ENCODE measurements at places on chromosomes 3 and 15.

DNA sequence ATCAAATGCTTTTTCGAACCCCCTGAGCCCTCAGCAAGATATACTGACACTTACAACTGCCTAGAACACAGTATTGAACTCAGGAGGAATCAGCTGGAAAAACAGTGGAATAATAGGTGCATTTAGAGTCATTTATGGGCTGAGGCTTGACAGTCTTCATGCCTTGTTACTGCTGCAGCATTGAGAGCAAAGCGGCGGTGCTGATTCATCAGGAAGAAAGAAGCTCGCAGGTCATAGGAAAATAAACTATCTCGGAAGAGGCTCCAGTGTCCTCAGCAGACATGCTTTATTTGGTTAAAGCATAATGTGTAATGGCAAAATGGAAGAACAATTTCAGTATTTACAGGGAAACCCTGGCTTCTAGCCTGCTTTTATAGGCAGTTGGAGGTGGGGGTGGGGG lies 30.1 kb upstream of the NEO1 start:
- no peak for DNase-seq

DNA sequence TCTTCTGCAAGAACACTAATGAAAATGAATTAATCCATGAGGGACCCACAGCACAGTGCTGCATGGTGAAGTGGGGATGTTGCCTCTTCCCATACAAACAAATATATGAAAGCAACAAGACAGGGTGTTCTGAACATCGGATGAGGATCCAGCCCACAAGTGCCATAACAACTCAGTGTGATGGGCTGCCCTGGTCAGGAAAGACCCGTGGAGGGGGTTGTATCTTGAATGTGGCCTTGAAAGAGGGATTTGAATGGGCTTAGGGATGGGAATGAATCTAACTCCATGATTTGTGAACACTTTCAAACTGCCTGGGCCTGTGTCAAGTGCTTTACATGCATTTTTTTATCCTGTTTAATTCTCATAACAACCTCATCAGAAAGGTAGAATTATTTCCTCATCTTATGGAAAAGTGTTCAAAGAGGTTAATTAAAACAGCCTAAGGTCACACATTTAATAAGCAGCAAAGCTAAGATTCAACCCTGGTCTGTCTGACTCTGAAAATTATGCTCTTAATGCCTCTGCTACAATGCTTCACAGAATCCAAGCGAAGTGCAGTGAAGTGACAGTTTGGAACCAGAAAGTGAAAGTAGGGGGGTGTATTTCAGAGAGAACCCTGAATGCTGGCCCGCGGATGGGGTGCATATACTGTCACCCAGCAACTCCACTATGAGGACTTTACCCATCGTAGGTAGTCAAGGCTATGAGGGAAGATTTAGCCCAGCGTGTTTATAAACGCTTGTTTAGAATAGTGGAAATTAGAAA lies 65.6 kb upstream of the HEG1 start:
- no peak for DNase-seq

DNA sequence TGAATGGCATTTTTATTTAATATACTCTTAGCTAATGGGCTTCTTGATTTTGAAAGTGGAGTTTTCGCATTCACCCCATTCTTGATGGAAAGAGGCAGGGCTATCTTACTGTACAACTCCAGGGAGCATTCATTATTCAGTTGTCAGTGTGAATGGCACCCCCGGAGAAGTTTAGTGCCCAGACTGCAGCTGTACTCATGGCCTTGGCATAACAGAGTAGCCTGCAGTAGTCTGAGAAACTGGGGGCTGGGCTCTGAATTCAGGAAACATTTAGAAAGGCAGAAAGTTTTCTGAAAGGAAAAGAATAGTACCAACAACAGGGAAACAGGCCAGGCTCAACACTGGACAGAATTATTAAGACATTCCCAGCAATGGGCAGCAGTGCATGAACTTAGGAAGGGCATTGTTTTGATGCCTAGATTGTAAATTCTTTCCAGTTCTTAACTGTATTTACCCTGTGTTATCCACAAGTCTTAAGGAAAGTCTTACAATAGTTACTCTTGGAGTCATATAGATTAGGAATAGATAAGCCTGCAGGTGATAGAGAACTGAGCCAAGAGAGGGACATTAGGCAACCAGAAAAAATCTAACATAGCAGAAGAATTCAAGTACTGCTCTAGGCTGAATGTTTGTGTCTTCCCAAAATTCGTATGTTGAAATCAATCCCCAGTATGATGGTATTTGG lies 44.4 kb downstream of the TIPARP start:
- no peak for DNase-seq

- no peak for DNase-seq
Observed at GRCh38 chr3:184685055-184685454, 26.8 kb downstream of the MAGEF1 start.

- DNase-seq: no peak
Observed at GRCh38 chr15:74954515-74954914, 2.1 kb downstream of the RPP25 start.

DNA sequence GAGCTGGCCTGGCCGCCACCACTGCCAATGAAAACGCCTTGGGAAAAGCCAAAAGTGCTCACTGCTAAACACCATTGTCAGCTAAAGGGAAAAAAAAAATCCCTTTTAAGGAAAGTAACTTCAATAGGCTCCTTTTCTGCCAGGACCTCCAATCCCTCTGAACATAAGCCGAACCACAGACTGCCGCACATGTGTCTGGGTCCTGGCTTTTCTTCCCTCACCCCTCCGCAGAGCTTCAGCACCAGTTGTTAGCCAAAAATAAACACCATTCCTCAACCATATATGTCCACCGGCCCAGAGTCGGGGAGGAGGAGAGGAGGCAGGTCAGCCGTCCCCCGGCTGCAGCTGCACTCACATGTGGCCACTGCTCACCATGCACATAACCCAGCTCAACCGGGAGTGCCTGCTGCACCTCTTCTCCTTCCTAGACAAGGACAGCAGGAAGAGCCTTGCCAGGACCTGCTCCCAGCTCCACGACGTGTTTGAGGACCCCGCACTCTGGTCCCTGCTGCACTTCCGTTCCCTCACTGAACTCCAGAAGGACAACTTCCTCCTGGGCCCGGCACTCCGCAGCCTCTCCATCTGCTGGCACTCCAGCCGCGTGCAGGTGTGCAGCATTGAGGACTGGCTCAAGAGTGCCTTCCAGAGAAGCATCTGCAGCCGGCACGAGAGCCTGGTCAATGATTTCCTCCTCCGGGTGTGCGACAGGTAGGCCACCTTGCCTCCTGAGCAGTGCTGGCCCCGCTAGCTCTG lies at the start of gene FBXL22:
TSS of gene FBXL22 (plus strand) at position 350 of the 753 bp plus-strand sequence. CDS start at position 356, 6 bp downstream.
- DNase-seq: no peak

- no peak for DNase-seq
Observed at GRCh38 chr3:27723001-27723445, 900 bp upstream of the EOMES start.

DNA sequence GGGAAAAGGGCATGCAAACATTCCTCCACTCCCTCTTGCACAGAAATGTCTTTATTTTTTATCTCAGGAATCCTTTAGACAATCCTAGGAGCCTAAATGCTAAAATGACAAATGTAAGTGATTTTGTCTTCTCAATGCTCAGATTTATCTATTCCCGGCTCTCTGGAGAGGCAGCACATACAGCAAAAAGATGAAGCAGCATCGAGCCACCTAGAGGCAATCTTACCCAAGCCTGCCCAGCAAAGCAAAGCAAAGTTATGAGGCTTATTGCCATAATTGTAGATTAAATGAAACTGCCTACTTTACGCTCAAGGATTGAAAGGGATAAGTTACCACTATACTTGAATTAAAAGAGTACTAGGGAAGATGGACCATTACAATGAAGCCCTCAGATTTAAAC lies 750.4 kb upstream of the NR2F2 start:
- no peak for DNase-seq

Data from NCI-H1694 treated with DMSO at 0.1 percent for 48 hours (cell line).